ENCODE measurements at places on chromosomes 1 and 21. TPM values are rescaled to one million over a fixed set of nuclear protein-coding genes. Genes with fewer than 3 reads are reported as not detected.

GRCh38 chr1:151501474-151501873 lies 9.7 kb upstream of the CGN start:
- no peak for DNase-seq

DNA sequence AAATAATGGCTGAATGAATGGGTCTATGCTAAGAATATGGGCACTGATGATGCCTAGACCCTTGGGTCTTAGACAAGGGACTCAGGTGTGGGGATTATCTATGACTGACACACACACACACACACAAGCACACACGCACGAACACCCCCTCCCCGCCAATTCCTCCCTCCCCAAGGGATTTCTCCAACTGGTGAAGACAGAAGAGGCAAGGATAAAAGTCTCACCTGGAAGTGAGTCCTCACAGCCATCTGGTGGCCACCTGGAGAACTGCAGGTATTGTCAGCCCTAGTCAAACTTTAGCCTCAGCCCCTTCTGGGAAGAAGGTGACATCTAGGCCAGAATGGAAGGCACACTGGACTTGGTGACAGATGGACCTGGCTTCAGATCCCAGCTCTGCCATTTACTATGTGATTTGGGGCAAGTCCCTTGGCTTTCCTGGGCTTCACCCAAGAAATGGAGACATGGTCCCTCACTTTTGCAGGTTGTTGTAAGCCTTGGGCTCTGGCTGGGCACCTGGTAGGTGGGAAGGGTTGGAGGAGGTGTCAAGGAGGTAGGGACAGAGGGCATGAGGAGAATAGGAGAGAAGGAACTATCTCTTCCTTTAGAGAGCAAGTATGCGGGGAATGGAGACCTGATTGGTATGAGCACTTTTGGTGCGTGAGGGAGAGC lies 4.0 kb upstream of the GPR3 start:
- DNase-seq = no peak

DNA sequence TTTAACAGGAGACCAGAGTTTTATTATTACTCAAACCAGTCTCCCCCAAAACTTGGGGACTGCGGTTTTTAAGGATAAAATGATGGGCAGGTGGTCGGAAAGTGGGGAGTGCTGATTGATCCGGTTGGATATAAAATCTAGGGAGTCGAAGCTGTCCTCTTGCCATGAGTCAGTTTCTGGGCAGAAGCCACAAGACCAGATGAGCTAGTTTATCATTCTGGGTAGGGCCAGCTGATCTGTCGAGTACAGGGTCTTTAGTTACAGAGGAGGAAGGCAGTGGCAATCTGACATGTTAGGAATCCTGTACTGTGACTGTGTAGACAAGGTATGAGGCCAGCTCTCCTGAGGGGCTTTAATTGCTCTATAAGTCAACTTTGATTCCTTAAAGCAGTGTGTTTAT lies 22.9 kb upstream of the FOXE3 start:
- no peak for DNase-seq

- no peak for DNase-seq
These were observed 22.9 kb upstream of the SLC44A3 start for GRCh38 chr1:94797291-94797690.

- no peak for DNase-seq
These were observed 19.4 kb downstream of the PDE4B start for GRCh38 chr1:65812065-65812464.

DNA sequence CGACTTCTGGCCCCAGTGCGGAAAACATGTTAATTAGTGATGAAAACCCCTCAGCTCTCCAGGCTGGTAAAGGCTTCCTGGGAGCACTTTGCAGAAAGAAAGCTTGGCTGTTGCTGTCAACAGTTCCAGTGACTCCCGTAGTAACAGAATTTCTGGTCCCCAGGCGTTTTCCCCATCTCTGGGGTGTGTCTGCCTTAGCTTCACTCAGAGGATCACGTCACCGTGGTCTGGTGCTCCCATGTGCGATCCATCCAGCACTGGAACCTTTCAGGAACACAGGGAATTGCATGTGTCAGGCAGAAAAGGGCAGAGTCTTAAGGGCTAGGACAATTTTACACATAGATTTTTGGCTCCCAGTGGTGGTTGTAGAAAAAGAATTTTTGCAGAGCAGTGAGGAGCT lies 470.4 kb upstream of the USP24 start:
- no peak for DNase-seq

GRCh38 chr1:36094621-36095061 lies 5.9 kb downstream of the ADPRS start:
- no peak for DNase-seq

- DNase-seq = peak; percentile 77
These were observed 82.5 kb upstream of the ZNF648 start for GRCh38 chr1:182143825-182144645.

DNA sequence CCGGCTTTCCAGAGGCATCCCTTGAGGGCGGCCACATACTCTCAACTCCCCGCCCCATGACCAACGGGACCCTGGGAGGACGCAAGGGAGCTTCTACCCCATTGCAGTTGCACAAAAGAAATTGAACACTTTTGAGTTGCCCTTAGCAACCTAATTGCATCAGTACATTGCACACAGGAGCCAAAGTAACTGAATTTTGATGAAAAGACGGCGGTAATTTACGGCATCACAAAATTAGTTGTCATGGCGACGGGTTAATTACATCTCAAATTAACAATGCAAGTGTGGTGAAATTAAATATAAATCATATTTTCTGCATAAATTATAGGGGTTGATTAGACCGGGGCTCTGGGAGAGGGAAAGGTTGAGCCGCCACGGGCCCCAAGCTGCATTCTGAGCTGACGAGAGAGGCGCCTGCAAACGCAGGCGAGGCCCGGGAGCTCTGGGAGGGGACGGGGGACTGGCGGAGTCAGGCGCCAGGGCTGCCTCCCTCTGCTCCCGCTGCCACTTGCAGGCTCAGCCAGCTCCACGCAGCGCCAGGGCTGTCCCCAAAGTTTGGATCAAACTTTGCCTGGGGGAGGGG lies 61.4 kb downstream of the CASZ1 start:
- no peak for DNase-seq

DNA sequence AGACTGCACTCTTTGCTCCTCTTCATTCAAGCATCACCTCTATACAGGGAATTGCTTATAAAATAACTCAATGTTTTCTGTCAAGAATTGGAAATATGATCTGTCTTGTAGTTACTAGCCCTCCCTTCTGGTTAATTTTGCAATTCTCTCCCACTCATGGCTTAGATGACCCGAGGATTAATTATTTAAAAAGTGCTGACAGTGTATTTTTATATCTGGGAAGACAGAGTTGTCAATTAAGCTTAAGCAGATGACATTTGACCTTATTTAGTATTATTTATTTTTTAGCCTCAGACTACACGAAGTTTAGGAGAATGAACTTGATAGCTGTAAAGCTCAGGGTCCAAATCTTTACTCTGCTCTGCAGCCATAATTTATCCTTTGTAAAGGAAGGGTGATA lies 538.5 kb downstream of the NEGR1 start:
- peak; percentile 14 for DNase-seq

GRCh38 chr1:248288391-248288790 lies 10.6 kb upstream of the OR2T33 start:
- no peak for DNase-seq

- no peak for DNase-seq
These were observed 5.8 kb downstream of the PRKCZ start for GRCh38 chr1:2055911-2056575.

DNA sequence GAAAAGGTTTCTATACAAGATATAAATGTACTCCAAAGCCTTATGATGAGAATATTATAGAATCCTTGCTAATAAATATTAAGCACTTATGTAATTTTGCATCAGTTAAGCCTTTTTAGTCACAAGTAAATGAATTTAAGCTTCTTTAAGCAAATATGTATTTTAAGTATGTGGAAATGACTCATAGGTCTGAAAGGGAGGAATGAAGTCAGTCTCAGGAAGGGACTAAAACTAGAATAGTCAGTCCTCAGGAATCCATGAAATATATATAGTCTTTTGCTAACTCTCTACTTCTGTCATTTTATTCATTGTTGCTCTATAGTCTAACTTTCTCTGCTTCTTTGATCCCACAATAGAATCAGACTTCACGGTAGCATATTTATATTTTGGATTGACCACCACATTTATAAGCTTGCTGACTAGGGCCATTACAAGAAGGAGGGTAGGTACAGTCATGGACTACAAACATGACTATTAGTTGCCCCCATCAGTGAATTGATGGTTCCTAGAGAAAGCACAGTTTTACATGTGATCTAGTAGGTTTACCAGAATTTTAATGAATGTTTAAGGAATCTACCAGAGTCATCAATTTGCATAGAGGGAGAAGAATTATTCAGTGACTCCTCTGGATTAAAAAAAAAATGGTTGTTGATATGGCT lies 20.2 kb upstream of the RABGGTB start:
- DNase-seq = no peak

DNA sequence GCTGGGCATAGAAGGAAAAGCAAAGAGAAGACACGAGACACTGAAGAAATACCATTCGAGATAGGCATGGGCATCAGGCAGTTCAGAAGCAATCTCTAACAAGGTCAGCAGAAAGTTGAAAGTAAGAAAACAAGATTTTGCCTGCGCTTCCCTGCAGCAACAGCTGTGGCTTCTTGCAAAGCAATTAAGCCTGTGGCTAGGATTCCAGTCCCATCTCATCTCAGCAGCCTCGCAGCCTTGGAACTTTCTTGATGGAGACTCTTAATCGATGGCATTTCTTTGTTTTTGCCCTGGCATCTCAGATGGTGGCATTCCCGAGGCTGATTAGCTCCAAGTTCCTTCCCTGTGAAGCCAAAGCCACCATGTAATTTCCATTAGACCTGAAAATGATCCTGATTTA lies 64.6 kb upstream of the SPAG17 start:
- no peak for DNase-seq

DNA sequence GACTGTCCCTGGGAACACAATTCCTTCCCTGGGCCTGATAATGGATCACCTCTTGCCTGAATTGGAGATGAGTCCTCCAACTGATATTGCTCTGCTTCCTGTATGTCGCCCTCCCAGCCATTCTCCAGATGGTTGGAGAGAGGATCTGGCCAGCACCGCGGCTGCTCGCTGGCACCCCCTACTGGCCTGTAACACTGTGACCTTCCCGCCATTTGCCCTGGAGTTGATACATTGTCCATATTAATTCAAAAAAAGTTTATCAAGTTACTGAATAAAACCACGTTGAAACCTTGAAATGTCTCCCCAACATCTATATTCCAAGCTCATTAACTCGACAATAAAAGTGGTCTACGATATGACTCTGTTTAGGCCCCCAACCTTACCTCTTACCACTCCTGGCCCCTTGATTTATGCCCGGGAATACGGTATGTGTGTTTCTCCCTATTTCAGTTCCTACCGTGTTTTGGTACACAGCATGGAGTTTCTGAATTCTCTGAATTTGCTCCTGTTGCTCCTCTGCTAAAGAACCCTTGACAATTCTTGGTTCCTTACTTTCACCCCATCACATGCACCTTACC lies 241.8 kb upstream of the KIAA0040 start:
- no peak for DNase-seq

DNA sequence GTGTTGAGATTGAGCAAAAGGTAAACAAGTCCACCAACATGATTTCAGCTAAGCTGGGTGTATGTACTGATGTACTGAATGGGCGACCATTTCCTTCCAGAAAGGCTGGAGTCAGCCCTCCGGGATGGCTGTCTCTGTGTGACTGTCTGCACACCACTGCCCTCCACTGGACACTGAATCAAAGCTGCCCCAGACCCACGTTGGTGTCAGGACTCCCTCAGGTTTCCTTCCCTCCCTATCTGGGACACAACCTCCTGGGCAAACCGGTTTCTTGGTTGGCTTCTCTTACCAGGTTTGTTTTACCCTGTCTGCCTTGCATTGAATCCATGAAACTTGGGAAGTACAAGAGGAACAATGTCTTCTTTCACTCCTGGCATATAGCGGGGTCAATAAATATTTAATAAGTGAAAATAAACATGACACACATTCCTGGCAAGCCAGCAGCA lies 5.3 kb upstream of the SRP9 start:
- DNase-seq = peak; percentile 92

DNA sequence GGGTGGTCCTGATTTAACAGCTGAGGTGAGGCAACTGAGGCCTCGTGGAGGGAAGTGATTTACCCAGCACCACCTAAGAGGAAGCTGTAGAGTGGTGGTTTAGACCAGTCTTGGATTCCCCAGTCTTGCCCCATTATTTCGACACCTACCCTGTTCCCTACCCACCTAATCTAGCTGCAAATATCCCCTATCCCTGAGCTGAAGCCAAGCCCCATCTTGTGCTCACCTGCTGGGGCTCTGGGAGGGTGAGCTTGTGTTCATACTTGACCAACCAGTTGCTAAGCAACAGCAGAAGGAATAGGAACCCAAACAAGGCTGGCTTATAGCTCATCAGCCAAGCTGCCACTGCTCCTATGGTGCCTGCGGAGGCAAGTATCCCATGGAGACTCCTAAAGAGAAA lies 2.0 kb downstream of the TEX46 start:
- peak; percentile 64 for DNase-seq

DNA sequence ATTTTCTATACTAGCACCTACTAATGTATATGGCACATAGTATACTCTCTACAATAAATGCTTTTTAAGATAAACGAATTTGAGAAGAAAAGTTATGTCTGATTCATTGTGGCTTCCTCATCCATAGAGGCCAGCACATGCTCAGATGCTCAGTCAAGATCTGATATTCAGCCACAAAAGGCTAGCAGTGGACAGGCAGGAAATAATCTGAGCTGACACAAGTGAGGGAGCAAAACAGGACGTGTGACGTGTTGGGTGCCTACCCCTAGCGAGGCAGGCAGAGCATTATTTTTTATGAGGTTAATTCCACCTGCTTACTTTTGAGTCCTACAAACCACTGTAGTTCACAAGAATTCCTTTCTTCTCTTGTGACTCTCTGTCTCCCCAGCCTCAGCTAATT lies 550.9 kb downstream of the SMYD3 start:
- no peak for DNase-seq

DNA sequence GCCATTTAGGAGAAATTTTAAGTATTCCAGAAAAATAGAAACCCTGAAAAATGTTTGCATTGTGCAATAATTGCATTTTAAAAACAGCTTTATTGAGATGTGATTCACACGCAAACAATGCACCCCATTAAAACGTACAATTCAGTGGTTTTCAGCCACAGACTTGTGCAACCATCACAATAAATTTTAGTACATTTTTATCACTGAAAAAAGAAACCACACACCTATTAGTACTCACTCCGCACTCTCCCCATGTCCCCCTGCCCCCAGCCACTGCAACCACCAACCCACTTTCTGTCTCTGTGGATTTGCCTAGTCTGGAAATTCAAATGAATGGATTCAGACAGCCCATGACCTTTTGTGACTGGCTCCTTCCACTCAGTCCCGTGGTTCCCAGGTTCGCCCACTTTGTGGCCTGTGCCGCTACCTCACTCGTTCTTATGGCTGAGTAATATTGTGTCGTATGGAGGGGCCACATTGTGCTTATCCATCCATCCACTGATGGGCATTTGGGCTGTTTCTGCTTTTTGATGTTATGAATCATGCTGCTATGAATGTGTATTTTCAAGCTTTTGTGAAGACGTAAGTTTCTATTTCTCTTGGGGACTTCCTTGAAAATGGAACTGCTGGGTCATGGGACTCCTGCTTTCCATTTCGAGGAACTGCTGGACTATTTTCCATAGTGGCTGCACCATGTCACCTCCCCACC lies 147.7 kb upstream of the ARHGEF16 start:
- DNase-seq = no peak

SLC6A9 gene
- polyA plus RNA-seq = 6.8 TPM

PTPRC gene
- 4.6 TPM for polyA plus RNA-seq

TESK2 gene
- polyA plus RNA-seq = 8.0 TPM
